ENCODE measurements at places on chromosomes 7 and 10.

GRCh38 chr7:108528183-108528712 lies 2.3 kb upstream of the PNPLA8 start:
- DNase-seq, result no peak

DNA sequence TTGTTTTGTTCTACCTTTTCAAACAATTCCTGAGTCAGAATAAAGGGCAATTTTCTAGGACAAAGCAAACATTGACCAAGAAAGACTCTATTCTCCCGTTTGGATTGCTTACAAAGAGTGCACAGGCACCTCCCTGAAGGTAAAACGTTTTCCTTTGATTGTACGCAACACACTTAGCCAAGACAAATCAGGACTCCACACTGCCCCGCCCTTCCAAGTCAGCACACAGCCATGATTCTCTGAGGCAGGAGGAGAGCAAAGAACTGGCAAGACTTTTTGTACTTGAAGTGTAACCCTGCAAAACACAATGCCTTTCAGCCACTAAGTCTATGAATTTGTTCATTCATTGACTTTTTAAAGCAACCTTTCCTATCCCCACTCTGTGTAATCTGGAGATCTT lies 85.0 kb upstream of the FAM180A start:
- no peak for DNase-seq

DNA sequence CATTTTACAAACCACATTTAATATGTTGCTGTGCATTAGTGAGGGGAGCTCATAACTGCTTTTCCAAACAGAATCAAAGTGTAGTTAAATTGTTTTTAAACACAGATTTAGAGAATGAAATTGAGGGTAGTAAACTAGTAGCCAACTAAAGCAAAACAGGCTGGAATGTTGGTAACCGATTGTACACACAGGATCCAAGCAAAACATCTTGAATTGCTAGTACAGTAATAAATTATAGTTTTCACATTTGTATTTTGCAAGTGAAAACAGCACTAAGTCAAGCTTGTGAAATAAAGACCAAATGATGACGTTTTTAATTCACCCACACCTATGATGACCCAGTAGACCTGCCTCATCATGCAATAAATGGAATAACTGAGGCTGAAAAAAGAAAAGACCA lies 198.3 kb downstream of the HDAC9 start:
- peak; percentile 60 for DNase-seq

DNA sequence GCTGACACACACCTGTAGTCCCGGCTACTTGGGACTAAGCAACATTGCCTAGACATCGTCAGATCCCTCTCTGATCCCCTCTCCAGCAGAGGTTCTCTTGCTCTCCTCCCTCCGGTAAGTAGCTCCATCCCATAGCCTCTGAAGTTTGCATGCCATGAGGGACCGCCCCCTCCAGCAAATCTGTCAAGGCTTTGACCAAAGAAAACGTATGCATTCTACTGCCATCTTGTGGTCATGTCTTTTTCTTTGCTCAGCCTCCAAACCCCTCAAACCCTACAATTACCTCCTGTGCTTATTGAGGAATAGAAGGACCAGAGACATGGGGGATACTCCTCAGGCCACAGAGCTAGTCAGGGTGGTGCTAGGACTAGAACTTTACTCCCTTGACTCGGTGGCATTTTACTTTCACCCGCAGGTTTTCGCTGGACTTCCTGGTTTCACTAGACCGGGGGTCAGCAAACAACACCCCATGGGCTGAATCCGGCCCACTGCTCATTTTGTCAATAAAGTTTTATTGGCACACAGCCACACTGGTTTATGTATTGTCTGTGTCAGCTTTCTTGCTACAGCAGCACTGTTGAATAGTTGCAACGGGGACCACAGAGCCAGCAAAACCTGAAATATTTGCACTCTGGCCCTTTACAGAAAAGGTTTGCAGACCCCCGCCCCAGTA lies 202.6 kb upstream of the FOXK1 start:
- DNase-seq, result peak; percentile 31

- DNase-seq, result no peak
These were observed 797.6 kb upstream of the MBL2 start for GRCh38 chr10:53570221-53570620.

GRCh38 chr7:83546586-83546985 lies 102.4 kb downstream of the SEMA3E start:
- peak; percentile 33 for DNase-seq

- DNase-seq, result peak; percentile 55
These were observed 59.1 kb downstream of the ARMC3 start for GRCh38 chr10:22986771-22987542.

DNA sequence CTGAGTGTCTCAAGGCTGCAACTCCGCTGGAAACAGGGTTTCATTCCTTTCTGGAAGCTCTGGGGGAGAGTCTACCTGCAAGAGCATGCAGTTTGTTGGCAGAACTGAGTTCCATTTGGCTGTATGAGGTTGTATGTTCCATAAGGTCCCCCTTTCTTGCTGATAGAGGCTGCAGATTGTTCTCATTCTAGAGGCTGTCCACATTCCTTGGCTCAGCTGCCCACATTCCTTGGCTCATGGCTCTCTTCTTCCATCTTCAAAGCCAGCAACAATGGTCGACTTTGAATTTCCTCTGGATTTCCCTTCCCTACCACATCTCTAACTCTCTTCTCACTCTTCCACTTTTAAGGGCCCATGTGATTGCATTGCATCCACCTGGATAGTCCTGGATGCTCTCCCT lies 147.3 kb upstream of the CDCA7L start:
- DNase-seq, result no peak

DNA sequence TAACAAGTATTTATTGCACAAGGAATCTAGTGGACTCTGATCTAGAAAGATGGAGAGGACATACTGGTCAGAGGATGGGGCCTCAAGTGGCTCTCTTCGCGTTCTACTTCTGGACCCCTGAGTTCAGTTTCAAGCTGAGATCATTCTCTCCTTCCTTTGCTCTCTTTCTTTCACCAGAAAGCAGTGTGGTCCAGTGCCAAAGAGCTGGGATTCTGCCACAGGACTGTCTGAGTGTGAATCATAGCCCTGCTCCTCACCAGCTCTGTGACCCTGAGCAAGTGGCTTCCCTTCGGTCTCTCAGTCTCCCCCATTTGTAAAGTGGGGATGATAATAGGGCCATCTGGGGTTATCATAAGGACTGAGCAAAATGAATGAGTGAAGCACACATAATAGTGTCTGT lies 715.2 kb downstream of the SUGCT start:
- peak; percentile 19 for DNase-seq

DNA sequence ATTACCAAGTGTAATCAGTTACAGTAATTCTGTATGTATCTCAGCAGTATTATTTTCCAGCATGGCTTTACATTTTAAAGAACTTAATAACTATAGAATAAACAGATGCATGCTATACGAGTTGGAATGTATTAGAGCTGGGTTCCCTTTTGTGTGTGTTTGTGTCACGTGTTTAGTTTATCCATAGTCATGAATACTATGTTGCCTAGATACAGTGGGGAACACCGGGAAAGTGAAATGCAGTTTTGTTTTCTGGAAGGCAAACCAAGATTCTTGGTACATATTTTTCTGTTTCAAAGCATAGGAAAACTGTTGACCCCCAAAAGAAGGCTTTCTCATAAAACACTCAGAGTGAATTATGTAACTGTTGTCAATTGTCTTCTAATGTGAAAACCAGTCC lies 119.0 kb downstream of the FANK1 start:
- no peak for DNase-seq

DNA sequence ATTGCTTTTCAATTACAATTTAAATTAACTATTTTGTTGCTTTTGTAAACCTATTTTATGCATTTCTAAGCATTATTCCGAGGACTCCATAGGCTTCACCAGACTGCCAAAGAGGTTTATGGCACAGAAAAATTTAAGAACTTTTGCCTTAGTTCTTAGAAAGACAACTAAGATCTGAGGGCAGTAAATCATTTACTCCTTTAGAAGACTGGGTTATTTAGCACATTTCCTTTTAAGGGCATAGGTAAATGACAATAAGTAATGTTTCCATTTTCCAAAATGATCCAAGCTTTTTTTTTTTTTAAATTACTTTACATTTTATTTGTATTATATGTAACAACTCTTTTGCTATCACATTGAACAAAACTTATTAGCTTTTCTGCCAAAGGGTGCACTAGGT lies 15.0 kb upstream of the STEAP4 start:
- no peak for DNase-seq
